HAP-1 (cell line): ENCODE measurements at places on chromosomes 3 and 15.

DNA sequence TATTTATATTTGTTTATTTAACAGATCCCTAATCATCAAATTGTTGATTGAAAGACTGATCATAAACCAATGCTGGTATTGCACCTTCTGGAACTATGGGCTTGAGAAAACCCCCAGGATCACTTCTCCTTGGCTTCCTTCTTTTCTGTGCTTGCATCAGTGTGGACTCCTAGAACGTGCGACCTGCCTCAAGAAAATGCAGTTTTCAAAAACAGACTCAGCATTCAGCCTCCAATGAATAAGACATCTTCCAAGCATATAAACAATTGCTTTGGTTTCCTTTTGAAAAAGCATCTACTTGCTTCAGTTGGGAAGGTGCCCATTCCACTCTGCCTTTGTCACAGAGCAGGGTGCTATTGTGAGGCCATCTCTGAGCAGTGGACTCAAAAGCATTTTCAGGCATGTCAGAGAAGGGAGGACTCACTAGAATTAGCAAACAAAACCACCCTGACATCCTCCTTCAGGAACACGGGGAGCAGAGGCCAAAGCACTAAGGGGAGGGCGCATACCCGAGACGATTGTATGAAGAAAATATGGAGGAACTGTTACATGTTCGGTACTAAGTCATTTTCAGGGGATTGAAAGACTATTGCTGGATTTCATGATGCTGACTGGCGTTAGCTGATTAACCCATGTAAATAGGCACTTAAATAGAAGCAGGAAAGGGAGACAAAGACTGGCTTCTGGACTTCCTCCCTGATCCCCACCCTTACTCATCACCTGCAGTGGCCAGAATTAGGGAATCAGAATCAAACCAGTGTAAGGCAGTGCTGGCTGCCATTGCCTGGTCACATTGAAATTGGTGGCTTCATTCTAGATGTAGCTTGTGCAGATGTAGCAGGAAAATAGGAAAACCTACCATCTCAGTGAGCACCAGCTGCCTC is 14.7 kb downstream of the THBS1 start:
- DNase-seq: no peak

DNA sequence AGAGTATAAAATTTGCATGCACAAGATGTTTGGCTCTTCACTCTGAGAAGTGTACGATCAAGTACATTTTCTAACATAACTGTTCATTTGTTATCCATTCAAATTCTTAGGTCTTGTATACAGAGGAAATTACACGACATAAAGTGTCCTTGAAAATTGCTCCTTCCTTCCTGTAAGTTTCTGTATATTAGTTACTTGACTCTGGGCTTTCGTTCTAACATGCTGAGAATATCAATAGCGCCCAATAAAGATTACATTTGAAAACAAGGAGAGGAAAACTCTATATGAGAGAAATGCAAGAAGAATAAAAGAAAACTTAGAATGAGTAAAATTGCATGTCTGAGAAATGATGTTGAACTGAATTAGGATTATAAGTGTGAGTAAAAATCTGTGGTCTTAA is 722.5 kb upstream of the CADM2 start:
- DNase-seq: no peak

DNA sequence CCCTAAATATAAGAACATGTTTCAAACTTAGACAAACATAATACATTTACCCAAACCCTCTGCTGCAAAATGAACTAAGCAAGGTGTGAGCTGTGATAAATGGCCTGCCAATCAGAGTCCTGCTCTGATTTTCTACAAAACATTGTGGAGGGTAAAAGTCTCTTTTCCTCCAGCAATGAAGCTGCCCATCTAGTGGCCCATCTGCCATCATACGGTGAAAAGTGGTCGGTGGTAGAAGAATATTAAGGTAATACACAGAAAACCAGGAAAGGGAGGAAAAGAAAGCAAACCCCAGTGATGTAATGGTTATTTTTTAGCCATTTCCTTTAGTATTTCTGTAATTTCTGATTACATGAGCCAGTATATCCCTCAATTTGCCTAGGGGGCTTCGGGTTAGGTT is 838.1 kb downstream of the TBL1XR1 start:
- no peak for DNase-seq

DNA sequence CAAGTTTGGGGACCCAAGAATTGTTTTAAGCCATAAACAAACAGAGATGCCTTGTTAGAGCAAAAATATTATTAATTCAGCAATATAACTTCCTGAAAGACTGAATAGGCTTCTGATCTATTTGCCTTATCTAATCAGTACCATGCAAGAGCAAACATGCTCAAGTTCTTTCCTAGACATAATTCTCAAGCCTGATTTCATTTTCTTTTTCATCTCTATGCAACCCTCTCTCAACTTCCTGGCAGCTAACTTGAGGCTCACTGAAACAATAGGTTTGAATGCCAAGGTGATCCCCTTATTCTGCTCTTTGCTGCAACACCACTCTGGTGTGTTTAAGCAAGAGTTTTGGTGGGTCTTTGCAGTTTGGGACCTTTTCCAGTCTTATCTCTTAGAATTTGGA is 230.9 kb upstream of the CD96 start:
- no peak for DNase-seq

- DNase-seq: no peak
Observed at GRCh38 chr3:94544131-94544789, 481.4 kb downstream of the NSUN3 start.

GRCh38 chr3:128081846-128082245 is 29.6 kb downstream of the SEC61A1 start:
- DNase-seq: no peak

DNA sequence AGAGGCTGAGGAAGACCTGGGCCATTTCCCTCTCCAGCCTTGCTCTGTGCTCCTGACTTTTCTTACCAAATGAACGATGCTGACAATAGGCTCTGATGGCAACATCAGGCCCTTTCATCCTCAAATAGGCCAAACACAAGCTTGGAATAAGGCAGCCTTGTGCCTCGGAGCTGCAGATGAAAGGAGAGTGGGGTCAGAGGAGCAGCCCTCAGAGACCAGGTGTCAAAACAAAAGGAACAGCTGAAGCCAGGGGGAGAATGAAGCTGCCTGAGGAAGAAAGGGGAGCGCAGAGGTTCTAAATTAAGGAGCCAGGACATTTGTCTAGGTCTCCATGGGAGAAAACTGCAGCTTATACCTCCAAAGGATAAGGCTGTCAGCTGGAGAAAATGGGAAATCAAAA is 5.1 kb downstream of the BFSP2 start:
- no peak for DNase-seq

- no peak for DNase-seq
Observed at GRCh38 chr15:76274226-76274625, 37.0 kb downstream of the ETFA start.

- no peak for DNase-seq
Observed at GRCh38 chr3:119894195-119894594, 112.3 kb downstream of the NR1I2 start.

DNA sequence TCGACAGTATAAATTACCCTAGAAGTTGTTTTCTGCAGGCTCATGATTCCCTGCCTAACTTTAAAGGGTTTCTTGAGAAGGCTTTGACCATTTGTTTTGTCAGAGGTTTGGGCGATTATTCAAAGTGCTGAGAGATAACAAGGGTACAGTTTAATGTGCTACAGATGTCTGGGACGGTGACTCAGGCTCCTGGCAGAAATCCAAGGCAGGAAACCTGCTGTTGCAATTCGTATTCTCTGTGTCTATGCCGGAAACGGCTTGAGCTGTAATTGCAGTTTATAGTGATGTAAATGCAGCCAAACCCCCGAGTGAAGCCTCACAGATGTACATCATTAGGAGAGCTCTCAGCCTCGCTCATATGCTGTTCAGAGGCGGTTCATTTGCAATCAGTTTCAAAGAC is 65.6 kb downstream of the SYNPR start:
- peak; percentile 77 for DNase-seq

DNA sequence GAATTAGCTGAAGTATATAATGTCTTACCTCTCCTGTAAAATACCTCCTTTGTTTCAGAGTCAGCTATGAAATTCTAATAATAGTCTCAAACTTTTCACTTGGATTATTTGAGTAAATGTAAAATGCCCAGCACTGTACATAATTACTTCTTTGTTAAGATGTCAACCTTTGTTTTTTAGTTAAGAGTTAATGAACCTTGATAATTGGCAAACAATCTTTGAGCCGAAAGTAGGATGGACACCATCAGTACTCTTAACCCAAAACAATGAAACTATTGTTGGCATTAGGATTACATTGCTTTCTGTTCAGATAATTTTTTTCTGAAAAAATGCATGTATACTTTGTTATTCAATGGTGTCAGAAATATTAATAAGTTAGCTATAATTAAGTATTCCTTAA is 3.0 kb upstream of the NECTIN3 start:
- DNase-seq: no peak

- peak; percentile 66 for DNase-seq
Observed at GRCh38 chr3:127226946-127227842, 34.3 kb downstream of the PRR23E start.

DNA sequence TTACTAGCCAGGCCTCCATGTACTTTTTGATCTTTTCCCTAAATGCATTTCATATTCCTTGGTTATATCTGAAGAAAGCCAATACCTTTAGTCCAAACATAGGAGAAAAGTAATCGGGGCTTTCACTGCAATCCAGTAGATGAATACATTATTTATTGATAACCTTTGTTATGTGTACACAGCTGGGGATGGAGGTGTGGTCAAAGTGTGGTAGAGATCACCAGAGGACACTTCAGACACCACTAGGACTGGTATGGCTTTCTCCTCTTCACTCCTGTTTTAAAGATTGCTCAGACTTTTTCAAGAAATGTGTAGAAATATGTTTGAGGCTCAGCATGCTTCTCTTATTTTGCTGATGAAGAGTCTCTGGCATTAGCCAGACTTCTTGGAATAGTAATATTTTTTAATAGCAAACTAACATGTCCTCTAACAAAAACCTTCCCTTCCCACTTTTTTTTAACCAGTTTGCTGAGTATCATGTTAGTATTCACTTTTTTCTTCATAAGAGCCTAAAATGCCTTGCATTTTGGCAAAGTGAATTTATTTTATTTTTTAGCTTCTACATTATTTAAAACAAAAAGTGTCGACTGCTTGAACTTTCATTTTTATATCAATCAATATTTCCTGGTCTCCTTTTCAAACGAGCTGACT is 65.6 kb upstream of the MBNL1 start:
- DNase-seq: no peak

DNA sequence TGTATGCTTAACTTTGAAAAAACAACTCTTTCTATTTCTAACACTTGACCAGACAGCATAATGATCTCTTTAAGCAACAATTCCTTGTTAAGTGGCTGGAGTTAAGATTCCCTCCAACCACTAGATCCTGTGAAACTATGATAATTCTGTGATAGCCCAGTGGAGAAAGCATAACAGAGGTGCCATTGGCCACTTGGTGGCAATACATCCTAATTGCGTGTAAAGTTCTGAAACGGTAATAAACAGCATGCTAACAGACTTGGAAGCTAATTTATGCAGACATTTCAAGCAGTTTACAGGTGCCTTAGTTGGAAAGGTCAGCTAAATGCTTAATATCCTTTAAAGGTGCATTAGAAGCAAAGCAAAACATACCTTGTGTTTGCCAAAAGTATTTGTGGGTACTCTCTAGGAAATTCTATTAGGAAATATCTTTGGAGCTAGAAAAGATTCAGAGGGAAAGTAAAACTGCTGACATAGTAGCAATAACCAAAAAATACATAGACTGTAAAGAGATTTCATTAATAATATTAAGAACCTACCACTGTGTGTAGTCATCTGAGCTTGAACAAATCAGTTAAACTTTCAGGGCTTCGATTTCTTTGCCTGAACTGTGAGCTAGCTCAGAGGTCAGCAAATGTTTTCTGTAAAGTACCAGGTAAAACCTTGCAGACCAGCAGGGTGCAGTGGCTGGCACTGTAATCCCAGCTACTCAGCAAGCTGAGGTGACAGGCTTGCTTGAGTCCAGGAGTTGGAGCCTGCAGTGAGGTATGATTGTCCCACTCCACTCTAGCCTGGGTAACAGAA is 19.0 kb upstream of the CSTA start:
- no peak for DNase-seq

DNA sequence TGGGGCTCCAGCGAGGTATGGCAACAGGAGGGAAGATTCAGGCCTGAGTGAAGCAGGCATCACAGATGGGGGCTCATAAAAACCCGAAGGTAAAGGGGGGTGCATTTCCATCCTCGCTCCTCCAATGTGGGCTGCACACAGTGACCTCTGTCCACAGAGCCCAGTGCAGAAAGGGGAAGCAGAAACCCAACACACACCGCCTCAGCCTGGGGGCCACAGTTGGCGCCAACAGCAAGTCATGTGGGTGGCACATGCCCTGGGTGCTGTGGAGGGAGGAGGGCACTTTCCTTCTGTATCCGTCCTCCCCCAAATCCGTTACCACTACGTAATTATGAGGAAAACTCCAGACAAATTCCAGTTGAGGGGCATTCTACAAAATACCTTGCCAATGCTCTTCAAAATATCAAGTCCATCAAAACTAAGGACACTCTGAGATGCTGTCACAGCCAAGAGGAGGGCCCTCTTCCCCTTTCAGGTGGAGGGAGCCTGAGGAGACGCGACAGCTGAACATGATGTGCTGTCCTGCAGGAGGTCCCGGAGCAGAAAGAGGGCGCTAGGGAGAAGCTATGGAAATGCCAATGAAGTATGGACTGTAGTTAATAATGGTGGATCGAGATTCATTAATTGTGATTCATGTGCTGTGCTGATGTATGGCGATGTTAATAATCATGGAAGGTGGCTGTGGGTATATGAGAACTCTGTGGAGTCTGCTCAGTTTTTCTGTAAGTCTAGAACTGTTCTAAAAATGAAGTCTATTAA is 16.4 kb downstream of the APBA2 start:
- DNase-seq: peak; percentile 41

DNA sequence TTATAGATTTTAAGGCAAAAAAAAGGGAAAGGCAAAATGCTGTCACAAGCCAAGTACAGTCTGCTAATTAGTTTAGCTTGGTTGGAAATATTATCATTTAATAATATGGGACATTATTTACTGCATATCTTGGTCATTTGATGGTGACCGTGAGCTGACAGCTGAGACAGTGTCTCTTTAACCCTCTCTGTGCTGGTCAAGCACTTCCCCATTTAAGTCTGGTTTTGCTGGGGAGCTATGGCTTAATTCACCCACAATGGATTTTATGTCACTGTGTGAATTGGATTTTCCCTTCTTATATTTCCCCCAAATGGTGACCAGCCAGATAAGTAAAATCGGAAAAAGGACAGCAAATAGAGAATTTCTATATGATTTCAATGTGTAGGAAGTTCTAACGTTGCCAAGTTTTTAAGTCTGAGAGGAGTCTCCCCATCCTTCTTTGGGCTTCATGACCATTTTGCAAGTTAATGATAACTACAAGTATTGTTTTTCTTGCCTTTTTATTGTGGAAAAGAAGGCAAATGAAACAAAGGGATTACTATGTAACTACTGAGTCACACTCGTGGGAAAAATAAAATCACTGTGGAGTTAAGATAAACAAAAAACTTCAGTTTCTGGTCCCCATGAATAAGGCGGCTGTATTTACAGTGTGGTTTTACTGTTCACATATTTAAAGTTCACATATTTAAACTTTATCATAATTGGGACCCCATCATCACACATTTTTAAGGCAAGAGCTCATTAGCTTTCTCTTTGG is 373.5 kb downstream of the NR2F2 start:
- DNase-seq: no peak
